Stimulated activated CD4-positive, alpha-beta T cell treated with anti-CD3 and anti-CD28 coated beads, Interleukin-4, amount 100 ng/mL, for 24 hours (primary cell): ENCODE measurements at places on chromosomes 1 and 21.

DNA sequence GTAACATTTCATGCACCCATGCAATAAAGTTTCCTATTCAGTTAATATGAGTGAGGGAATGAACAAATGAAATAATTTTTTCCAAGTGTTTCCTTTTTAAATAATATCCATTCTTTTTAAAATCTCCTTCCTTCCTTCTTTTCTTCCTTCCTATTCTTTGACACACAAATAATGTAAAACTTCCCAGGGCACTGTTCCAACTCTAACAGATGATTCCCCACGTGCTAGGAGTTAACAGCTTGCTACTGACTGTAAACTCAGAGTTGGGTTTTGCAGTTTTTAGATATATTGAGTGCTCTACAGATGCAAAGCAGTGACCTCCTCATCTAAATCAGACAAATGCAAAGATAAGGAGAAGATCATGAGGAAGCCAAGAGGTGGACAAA is 54.0 kb upstream of the POU2F1 start:
- DNase-seq: no peak

DNA sequence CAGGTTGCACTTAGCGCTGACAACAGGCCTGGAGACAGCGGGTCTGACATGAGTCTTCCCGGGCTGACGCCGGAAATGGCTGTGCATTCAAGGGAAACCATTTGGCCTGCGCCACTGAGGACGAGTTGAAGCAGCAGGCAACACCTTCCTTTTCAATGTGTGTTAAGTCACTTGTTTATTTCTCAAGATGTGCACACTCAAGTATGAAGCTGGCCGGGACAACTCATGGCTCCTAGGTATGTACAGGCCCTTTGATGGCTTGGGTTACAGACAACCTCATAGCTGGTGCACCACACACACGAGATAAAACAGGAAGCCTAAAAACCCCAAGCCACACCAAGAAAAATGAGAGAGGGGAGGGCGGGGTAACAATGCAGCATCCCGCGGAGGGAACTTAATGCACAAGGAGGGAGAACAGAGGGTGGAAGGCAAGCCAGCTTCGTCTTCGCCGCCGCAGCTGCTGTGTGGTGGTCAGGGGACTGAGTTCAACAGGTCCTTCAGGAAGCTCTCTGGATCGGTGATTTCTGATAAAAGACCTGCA is 118.0 kb upstream of the IFFO2 start:
- DNase-seq: peak; percentile 45

DNA sequence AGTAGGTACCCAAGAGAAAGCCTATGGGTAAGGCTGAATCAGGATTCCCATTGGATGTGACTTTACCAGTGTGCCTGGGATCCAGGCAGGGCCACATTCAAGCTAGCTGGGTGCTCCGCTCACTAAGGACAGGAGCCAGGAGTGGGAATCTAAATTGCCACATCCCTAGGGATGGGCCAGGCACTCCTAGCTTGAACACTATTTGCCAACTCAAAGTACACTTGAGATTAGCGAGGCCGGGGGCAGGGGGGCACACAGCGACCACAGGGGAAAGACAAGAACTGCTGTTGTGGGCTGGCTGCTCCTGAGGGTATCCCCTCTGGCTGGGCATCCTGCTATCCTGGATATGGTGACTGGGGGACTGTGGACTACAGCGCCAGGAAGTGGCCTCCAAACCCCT is 4.3 kb downstream of the SLC45A3 start:
- DNase-seq: no peak

GRCh38 chr1:16055613-16056520 is 12.3 kb downstream of the CLCNKB start:
- peak; percentile 76 for DNase-seq

DNA sequence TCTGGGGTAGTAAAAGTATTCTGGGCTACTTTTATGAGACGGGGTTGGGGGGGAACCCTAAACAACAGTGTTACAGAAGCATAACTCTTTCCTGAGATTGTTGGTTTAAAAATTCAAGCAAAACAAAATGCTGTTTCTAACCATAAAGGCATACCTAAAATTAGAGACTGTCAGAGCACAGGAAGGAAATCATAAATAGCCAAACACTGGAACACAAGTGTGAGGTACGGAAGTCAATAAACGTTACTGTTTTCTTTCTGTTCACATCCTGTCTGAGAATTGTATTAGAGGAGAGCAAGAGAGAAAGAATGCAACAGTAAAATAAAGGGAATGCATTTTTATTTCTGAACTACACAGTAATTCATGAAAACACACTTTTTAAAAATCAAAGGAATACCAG is 42.8 kb upstream of the IL12RB2 start:
- DNase-seq: no peak

GRCh38 chr1:86641318-86641717 is 63.1 kb upstream of the SH3GLB1 start:
- DNase-seq: no peak

DNA sequence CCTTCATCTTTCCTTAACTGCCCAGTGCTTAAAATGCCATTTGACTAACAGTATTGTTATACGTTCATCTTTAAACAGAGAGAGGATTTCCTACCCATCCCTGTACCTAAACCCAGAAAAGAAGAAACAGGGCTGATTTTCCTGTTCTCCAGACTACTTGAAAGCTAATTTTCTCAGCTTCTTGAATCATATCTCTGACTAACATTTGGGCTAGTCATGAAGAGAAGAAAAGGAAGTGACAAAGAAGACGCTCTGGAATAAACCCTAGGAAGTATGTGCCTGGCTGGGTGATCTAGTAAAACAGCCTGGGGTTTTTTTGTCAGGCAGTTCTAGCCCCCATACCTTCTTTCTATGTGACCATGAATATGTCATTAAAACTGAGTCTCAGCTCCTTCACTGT is 44.8 kb upstream of the SGIP1 start:
- DNase-seq: no peak

- no peak for DNase-seq
Observed at GRCh38 chr1:15469361-15469760, 6.5 kb upstream of the CELA2B start.

- DNase-seq: no peak
Observed at GRCh38 chr1:164728719-164729118, 169.7 kb downstream of the PBX1 start.

- DNase-seq: no peak
Observed at GRCh38 chr1:24442764-24443163, 27.2 kb downstream of the NIPAL3 start.

DNA sequence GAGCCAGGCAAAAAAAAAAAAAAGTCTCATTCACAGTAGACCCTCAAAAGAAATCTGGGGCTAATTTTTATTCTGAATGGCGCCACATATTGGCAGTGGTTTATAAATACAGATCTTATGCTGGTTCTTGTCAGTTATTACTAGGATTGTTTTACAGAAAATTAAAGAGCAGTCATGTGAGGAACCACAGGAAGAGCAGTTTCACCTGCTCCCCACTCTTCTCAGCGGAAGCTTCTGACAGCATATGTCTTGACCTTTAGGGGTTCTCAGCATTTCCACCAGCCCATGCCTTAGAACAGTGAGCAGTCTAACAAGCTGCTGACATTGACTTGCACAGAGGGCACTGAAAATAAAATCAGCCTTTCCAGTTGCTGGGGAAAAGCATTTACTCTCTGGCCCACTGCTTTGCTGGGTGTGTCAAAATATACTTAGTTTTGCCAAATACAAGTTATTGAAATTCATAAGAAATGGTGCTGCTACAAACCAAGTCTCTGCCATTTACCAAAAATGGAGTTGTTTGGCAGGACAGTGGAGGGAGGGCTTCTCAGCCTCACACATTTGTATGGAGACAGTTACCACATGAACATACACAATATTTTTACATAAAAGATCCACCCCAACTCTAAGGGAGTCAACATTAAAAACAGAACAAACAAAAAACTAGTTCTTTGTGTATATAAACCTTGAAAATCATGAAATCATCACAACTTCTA is 144.2 kb downstream of the SYT2 start:
- DNase-seq: no peak

DNA sequence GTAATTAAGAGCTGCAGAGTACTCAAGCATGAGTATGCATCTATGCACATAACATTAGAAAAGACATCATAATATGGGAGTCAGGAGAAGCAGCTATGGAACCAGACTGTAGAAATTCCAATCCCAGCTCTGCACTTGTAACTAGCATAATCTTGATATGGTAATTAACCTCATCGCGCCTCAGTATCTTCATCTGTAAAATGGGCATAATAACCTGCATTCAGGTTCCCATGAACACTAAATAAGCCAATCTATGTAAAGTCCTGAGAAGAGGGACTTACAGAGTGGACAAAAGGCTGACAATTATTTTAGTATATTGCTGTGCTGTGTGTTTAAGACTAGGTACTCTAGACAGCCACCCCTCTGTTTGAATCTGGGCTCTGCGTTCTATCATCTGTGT is 318.9 kb upstream of the USP25 start:
- DNase-seq: no peak

DNA sequence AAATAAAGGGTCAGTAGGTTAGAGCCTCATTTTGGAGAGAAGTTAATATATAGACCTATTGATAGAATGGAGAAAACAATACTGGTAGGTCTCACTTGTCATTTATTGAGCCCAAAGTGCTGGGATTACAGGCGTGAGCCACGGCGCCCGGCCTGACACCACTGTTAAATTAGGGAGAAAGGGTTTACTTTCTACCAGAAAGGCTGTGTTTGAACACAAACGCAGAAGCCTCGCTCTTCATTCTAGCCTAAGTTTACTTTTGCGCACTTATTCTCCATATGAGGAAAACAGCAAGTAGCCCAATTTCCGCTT is 710 bp upstream of the PRPF3 start:
- no peak for DNase-seq

GRCh38 chr1:154862907-154863306 is 7.2 kb downstream of the KCNN3 start:
- DNase-seq: no peak

- no peak for DNase-seq
Observed at GRCh38 chr1:225611537-225612223, 41.2 kb downstream of the ENAH start.

DNA sequence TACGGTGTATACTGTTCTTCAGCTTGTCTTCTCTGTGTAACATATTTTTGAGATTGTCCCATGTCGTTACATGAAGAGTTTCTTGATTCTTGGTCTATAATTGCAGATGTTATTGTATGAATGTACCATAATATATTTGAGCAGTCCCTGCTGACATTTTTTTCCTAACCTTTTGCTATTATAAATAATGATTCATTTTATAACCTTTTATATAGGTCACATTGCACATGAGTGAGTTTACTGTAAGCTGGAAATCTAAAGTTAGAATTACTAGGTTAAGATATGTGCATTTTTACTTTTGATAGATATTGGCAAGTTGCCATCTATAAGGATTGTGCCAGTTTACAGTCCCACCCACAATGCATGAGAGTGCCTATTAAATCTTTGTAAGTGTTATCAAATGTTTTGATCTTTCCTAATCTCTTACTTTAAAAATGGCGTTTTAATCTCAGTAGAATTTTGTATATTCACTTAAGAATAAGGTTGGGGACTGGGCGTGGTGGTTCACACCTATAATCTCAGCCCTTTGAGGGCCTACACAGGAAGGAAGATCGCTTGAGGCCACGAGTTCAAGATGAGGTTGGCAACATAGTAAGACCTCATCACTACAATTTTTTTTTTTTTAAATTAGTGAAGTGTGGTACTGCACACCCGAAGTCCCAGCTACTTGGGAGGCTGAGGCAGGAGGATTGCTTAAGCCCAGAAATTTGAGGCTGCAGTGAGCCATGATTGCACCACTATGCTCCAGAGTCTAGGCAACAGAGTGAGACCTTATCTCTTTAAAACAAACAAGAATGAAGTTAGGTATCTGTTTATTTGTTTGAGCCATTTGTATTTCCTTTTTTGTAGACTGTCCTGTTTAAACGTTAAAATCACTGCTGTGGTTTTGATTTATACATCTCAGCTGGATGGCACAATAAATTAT is 36.5 kb downstream of the ZMYM1 start:
- no peak for DNase-seq

GRCh38 chr1:89611721-89612120 is 21.2 kb upstream of the LRRC8C start:
- DNase-seq: no peak

- no peak for DNase-seq
Observed at GRCh38 chr1:87121711-87122163, 206.9 kb upstream of the LMO4 start.

GRCh38 chr1:25854554-25854953 is 4.7 kb downstream of the AUNIP start:
- DNase-seq: no peak

DNA sequence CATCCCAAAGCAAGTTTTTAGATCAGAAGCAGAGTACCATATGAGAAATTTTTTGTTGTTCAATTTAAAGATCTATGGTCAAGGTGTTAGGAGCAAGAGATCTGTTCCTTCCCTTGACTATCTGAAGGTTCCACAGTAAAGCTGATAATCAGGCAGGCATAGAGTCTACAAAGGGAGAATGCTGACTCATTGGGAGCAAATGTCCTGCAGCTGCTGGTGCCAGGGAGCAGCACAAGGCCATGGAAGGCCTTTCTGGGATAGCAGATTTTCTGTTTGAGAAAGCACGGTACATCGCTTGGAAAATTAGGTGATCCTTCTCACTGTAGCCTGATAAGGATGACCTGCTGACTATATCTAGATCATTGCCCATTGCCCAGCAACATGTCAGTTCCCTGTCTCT is 210.1 kb upstream of the C1orf87 start:
- DNase-seq: no peak

- no peak for DNase-seq
Observed at GRCh38 chr1:186785503-186785902, 43.2 kb upstream of the PLA2G4A start.

- no peak for DNase-seq
Observed at GRCh38 chr1:100034470-100034869, 64.7 kb downstream of the SLC35A3 start.

DNA sequence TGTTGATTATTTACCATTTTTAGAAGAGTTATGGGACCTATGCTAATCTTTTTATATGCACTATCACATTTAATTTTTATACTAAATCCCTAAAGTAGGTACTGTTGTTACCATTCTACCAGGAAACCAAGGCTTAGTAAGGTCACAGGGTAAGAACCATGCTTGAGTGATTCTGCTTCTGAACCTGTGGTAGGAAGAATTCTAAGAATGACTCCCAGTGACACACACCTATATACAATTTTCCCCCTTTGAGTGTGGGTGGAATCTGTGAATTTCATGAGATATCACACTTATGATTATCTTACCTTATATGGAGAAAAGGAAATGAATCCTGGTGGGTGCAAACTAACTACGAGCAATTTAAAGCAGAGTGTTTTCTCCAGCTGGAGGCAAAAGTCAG is 391.0 kb downstream of the USH2A start:
- DNase-seq: no peak

DNA sequence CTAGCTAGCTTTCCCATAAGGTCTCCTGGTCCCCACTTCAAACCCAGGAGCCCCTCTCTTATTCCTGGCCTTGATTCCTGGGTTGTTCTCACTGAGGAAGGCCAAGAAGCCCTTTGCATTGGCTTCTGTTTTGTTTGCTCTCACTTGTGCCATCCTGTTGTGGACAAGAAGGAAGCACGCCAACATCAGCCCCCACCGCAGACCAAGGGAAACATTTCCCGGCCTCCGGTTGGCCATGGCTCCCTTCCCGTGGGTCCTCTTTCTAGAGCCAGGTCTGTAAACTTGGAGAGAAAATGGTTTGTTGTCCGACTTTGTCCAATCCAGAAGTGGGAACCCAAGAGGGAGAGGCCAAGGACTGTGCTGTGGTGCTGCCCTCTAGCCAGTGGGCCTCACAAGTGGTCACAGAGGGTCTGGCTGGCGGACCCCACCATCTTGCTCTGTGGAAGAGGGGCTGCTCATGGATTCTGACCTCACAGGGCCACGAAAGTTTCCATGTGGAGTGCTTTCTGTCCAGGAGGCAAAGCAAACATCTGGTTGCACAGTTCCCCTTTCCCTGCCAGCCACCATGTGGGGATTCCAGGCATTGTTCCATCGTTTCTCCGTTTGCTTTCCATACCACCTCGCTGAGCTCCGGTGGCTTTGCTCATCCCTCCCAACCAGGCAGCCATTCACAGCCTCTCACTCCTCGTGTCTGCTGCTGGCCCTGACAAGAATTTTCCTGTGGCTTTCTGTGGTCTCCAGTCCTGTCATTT is 18.9 kb upstream of the TENT5C start:
- DNase-seq: no peak
